ENCODE measurements at places on chromosomes 13 and 19. TPM values are rescaled to one million over a fixed set of nuclear protein-coding genes. Genes with fewer than 3 reads are reported as not detected.

Gene FBXL12
- 9.6 TPM for total RNA-seq

Gene PSG1
- total RNA-seq, result not detected

Gene PROZ
- total RNA-seq, result not detected

Gene TINCR
- total RNA-seq, result 14.0 TPM

Gene CGB5
- not detected for total RNA-seq

Gene NLRP9
- total RNA-seq, result not detected

Gene PDX1
- not detected for total RNA-seq

Gene KLK11
- 29.0 TPM for total RNA-seq

Gene GNG8
- not detected for total RNA-seq

Gene CYP4F12
- 2.3 TPM for total RNA-seq

Gene HNRNPUL1
- total RNA-seq, result 112 TPM

Gene MYO9B
- 20.2 TPM for total RNA-seq

Gene MBD3L2
- total RNA-seq, result not detected

Gene INSR
- total RNA-seq, result 29.2 TPM

Gene PCDH8
- total RNA-seq, result not detected

Gene CYP2B6
- total RNA-seq, result not detected

Gene ZBTB7A
- total RNA-seq, result 67.0 TPM

Gene BRCA2
- total RNA-seq, result 2.7 TPM

Gene ZNF737
- 12.5 TPM for total RNA-seq

Gene CHMP2A
- 173 TPM for total RNA-seq

Gene BEST2
- not detected for total RNA-seq

Gene HNRNPM
- 76.1 TPM for total RNA-seq

Gene CEACAM3
- total RNA-seq, result not detected

Gene C19orf67
- 0.14 TPM for total RNA-seq

Gene IGFL1
- under 0.01 TPM for total RNA-seq

Gene PCDH9
- 0.93 TPM for total RNA-seq

Gene ZNF177
- total RNA-seq, result 2.3 TPM

Gene TUBA3C
- total RNA-seq, result not detected

Gene FPR1
- under 0.01 TPM for total RNA-seq

Gene SIGLEC12
- not detected for total RNA-seq

Gene PSG6
- not detected for total RNA-seq

Gene ZNF726
- total RNA-seq, result 1.7 TPM

Gene PBX4
- total RNA-seq, result 1.0 TPM

Gene PDE4C
- total RNA-seq, result 0.14 TPM

Gene LAMP1
- total RNA-seq, result 250 TPM

Gene OR4F17
- total RNA-seq, result not detected

Gene ICAM5
- 6.4 TPM for total RNA-seq

Gene ZNF135
- total RNA-seq, result 1.7 TPM

Gene ZNF415
- total RNA-seq, result 15.4 TPM

Gene SLC8A2
- total RNA-seq, result 0.21 TPM

Gene ZNF491
- total RNA-seq, result 0.34 TPM

Gene MISP3
- total RNA-seq, result 0.34 TPM

Gene SIAH3
- total RNA-seq, result not detected

Gene TMPRSS9
- not detected for total RNA-seq

Gene TDRD12
- 1.00 TPM for total RNA-seq

Gene KLK3
- not detected for total RNA-seq

Gene IFI30
- total RNA-seq, result 28.7 TPM

Gene ZNF546
- 3.0 TPM for total RNA-seq

Gene KLC3
- 96.0 TPM for total RNA-seq

Gene CD79A
- 0.07 TPM for total RNA-seq

Gene ZNF541
- under 0.01 TPM for total RNA-seq

Gene CNMD
- total RNA-seq, result not detected

Gene PTH2
- not detected for total RNA-seq

Gene NXNL1
- not detected for total RNA-seq

Gene PEX11G
- total RNA-seq, result 3.1 TPM

Gene ATCAY
- not detected for total RNA-seq

Gene MTRF1
- total RNA-seq, result 15.4 TPM

Gene CD70
- not detected for total RNA-seq

Gene PTGER1
- 0.43 TPM for total RNA-seq

All from nasal cavity respiratory epithelium epithelial cell of viscerocranial mucosa (primary cell).